ENCODE measurements at places on chromosomes 7 and 10.

- DNase-seq = no peak
Measured at GRCh38 chr10:72744566-72744965, 52.6 kb downstream of the MCU start.

DNA sequence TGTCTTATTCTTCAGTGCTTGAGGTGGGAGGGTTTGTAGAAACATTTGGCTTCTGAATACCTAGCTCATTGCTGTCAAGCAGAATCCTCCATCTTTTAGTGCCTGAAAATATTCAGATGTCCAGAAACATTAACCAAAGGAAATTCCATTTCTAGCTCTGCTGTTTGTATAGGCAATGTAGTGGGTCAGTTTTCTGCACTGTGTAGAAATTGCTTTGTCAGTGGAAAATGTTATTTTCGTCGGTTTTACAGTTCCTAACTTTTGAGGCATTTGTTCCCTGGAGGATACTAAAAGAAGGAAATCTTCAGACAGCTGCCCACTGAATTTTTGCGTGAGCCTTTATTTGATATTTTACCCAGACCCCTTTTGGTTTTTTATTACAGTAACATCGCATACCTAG, 143.4 kb downstream of the TPST1 start:
- no peak for DNase-seq

GRCh38 chr7:81394029-81394428, 375.8 kb downstream of the HGF start:
- no peak for DNase-seq

- no peak for DNase-seq
Measured at GRCh38 chr10:131831561-131831960, 69.2 kb upstream of the PPP2R2D start.

DNA sequence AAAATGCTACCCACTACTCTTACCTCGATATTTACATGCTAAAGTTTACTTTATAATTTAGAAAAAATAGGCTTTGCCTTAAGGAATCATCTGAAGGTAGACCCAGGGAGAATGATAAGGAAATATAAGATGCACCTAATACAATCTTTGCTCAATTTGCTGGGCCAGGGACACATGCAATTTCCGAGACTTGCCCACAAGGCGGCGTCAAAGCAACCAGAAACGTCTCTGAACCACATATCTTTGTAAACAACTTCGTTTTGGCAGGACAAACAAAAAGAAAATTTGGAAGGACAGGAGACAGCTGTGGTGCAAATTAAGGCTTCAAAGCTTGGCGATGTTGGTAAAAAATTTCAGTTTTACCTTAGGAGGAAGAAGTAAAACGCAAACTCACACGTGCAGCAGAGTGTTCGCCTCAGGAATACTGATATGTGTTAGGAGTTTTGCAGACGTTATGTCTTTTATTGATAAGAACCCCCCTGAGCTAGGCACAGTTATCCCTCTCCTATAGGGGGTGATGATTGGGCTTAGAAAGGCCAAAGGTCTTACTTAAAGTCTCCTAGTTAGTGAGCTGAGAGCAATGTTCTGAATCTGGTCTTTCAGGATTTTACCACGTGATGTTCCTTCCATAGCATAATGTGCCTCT, 134.3 kb downstream of the PRKCQ start:
- peak; percentile 72 for DNase-seq

- peak; percentile 49 for DNase-seq
Measured at GRCh38 chr7:138980563-138981291, 462 bp downstream of the KIAA1549 start.

DNA sequence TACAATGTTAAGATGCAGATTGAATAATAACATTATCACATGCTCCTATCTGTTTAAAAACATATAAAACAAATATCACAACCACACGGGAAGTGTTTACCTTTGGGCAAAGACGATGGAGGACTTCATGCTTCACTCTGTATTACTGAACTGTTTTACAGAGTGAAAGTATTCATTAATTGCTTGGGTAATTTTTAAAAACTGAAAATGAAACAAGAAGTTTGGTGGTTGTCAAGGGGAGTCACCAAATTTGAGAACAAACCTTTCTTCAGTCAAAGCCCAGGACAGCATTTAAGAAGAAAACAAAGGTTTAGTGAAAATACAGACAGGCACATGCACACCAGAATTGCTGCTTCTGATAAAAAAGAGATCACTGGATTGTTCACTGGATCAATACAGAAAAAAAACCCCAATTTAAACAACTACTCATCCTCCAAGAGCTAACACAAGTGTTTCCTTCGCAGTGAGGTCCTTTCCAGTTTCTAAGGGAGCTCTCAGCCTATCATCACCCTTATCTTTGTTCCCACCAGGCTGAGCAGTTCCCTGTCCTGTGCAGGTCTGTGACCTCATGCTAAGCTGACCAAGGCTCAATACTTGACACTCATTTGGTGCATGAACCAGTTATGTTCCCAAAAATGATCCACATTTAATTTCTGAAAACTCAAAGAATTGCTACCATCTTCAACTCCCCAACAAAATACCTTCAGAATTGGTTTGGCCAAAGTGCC, 8.8 kb downstream of the PARP12 start:
- no peak for DNase-seq

GRCh38 chr10:48279081-48279751, 4.7 kb upstream of the FRMPD2 start:
- no peak for DNase-seq

DNA sequence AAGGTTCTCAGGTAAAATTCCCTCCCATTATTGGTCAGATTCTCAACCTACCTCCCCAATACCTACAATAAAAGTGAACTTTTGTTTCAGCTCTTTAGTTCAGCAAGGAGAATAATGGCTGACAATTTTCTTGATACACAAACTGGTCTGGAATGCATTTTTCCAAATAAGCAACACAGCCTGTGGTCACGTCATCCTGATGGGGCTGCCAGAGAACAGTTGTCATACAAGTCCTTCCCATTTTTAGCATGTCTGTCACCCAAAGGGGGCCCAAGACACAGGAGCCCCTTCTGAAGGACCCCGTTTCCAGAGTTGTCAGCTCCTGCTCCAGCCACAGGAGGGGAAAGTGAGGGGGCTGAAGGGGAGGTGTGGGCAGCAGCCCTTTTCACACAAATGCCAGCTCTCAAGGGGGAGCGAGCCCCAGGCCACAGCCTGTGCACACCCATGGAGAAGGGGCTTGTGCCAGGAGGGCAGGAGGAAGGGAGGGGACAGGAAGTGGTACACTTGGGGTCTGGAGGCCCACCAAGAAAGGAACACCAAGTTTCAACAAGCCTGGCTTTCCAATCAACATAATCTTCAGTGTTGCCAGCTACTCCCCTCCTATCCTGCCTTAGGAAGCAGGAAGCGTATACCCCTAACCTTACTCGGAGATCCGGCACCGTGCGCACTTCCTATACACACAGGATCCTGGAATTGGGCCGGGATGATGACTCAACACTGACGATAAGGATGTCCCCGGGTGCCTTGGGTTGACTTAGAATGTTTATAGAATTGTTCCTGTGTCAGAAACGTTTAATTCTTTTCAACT, 43.4 kb upstream of the PDLIM1 start:
- no peak for DNase-seq

- DNase-seq = no peak
Measured at GRCh38 chr7:32403463-32404229, 86.5 kb downstream of the LSM5 start.

DNA sequence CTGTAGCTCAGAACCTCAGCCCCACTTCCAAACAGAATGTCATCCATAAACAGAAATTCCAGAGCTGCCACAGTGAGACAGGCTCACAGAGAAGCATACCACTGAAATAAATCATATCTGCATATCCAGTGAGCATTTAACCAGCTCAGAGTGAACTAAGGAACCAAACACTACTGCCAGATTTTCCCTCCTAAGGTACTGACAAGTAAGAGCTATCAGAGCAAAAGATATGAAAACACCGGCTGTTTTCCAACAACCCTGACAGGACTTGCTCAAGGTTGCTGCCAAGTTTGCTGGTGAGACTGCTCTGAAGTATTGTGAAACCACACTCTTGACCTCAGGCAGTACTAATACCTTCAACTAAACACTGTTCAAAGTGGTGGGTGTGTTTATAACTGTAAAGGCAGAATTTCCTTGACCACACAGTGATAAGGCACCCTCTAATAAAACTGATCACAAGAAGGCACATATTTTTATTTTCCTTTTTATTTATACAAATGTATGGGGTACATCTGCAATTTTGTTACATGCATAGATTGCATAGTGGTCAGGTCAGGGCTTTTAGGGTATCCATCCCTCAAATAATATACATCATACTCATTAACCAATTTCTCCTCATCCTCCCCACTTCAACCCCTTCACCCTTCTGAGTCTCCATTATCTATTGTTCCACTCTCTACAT, 18.3 kb downstream of the SGMS1 start:
- DNase-seq = no peak

DNA sequence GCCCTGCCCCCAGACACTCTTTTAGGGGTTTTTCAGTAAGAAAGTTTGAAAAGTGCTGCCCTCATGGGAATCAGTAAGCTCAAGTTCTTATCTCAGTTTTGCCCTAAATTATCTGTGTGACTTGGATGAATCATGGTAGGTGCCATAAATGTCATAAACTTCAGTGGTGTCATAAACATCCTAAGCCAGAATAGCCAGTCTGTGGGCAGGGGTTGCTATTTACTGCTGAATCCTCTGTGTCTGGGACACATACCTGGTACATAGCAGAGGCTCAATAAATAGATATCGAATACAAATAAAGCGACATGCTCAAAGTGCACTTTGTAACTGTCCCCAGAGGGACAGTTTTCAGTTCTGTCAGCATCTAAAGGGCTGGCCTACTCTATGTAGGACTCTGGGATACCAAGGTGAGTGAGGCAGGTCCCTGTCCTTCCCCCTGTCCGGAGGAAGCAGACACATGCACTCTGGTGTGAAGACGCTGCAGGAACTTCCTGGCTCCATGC, 502.1 kb downstream of the RPS24 start:
- no peak for DNase-seq

DNA sequence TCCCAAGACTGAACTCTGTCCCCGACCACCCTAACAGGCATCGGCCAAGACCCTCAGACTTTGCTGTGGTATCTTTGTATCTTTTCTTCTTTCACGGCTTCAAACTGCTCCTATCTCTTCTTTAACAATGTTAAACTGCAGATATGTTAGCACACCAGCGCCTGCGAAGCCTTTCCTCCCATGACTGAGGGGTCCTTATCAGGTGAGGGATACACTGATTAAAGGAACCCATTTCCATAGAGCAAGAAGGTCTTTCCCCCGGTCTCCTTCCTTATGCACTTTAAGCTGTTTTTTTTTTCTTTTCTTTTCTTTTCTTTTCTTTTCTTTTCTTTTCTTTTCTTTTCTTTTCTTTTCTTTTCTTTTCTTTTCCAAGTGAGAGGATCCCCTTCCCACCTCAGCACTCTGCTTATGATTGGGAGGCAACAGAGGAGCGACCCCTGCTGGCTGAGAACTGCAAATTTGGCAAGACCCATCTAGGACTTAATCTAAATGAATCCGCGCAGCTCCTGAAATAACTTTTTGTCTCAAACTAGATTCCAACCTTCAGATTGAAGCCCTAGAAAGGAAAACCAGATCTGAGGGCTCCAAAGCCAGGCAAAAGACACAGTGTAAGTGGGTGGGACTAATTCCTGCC, 109.9 kb downstream of the ITGB8 start:
- DNase-seq = no peak

GRCh38 chr7:29444267-29444666, 119.4 kb upstream of the PRR15 start:
- DNase-seq = no peak

- no peak for DNase-seq
Measured at GRCh38 chr10:44308935-44309334, 76.0 kb downstream of the CXCL12 start.

DNA sequence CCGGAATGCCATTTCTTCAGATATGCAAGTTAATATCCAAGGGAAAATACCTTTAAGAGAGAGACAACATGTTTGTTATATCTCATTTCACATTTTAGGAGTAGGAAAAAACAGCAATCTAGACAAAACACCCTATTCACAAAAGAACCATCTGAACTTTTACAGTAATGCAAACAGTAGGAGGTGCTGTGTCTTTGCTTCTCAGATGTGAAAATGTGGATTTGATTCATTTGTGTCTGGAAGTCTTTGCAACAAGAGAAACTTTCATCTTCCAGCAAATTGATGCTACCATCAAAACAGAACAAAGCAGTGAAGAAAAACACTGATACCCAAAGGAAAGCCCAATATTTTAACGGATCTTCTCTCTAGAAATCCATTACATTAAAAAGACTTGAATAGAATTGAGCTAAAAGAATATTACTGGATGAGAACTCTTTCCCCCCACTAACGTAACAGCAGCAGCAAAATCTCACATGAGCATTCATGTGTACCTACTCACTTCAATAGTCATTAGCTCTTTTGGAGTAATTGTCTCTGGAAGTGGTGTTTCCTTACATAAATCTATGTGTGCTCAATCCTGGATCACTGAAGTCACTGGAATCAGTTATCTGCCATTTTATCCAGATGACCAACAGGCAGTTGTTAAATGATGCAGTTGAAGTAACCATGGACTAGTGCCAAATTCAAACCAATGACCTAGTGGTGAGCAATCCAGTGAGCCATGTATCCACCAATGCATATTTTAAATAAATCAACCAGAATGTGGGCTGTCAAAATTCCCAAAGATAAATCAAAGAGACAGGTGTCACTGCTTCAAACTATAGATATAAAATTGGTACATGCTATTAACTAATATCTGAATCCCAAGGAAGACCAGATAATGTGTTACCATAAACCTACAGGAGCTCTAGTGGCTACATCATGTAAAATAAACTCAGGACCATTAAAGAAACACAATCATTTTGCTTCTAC, 1.8 kb downstream of the SEMA3C start:
- DNase-seq = no peak

DNA sequence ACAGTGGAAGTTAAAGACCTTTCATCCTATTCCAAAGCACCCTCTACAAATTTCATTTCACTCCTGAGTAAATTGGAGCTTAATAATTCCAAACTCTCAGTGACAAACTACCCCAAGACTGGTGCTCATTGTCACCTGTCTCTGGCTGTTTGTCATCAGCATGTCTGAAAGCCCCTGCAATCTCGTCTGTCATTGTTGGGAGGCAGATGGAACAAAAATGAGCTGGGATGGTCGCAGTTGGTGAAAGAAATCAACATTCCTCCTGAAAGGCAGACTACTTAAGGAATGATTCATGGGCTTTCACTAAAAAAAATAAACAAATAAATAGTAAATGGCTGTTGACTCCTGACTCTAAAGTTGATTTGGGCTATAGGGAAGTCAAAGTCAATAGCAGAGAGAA, 69.7 kb upstream of the PALS2 start:
- DNase-seq = no peak

- DNase-seq = no peak
Measured at GRCh38 chr10:99975942-99976809, 33.6 kb downstream of the DNMBP start.

GRCh38 chr10:13716081-13717071, 129.6 kb downstream of the PRPF18 start:
- no peak for DNase-seq

DNA sequence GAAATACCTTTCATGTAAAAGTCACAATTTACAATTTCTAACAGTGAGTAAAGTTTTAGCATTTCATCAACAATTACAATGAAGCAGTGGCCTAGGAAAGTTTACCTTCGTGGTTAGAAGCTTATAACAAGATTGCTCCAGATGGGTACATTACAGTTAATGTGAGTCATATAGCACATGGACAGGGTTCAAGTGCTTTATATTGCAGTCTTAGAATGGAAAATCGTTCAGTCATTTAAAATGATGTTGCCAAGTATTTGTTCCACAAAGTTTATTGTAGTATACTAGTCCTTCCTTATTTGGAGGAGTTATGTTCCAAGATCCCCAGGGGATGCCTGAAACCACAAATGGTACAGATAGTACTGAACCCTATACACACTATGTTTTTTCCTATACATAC, 174.6 kb upstream of the TARP start:
- no peak for DNase-seq
